ENCODE measurements at places on chromosomes 2 and 18.

- no peak for DNase-seq
Measured at GRCh38 chr2:127085317-127085681, 21.7 kb downstream of the BIN1 start.

DNA sequence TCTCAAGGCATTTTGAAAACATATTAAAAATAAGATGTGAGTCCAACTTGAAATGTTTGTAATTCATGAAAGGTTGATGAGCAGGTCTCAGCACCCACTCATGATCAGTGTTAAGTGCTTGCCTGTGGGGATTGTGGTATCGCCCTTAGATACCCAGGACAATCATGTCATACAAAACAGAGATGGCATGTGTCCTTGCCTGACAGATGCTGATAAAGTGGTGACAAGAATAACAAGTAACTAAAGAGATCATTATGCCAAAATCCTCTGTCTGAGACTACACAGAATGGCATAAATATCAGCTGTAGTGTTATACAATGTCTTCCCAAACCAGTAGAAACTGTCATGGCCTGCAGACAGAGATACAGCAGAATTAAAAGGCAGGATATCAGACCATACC is 930.3 kb downstream of the SUCLG1 start:
- no peak for DNase-seq

DNA sequence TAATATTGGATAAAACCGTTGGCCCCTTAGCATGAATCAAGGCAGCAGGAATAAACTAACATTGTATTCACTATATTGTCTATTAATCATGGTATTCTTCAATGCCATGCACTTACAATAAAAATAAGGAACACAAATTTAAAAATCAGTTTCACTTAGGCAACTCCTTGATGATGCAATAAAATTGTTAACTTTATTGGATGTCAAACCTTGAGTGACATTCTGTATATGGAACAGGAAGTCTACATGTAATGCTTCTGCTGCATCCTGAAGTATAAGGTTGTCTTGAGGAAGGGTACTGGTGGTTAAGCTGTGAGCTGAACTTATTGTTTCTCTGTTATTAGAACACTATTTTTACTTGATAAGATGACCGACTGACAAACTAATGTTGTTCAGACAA is 605.5 kb downstream of the SATB2 start:
- no peak for DNase-seq

GRCh38 chr2:20013126-20013849 is 820 bp upstream of the MATN3 start:
- no peak for DNase-seq

- no peak for DNase-seq
Measured at GRCh38 chr2:95391641-95392310, 10.7 kb upstream of the FAHD2A start.

GRCh38 chr2:14125624-14126293 is 506.8 kb upstream of the LRATD1 start:
- DNase-seq = no peak

GRCh38 chr18:76972241-76972640 is 149.9 kb downstream of the ZNF236 start:
- DNase-seq = no peak

- DNase-seq = peak; percentile 57
Measured at GRCh38 chr2:197255543-197255942, 55.0 kb downstream of the ANKRD44 start.

GRCh38 chr2:60484133-60484645 is 69.3 kb downstream of the BCL11A start:
- no peak for DNase-seq

DNA sequence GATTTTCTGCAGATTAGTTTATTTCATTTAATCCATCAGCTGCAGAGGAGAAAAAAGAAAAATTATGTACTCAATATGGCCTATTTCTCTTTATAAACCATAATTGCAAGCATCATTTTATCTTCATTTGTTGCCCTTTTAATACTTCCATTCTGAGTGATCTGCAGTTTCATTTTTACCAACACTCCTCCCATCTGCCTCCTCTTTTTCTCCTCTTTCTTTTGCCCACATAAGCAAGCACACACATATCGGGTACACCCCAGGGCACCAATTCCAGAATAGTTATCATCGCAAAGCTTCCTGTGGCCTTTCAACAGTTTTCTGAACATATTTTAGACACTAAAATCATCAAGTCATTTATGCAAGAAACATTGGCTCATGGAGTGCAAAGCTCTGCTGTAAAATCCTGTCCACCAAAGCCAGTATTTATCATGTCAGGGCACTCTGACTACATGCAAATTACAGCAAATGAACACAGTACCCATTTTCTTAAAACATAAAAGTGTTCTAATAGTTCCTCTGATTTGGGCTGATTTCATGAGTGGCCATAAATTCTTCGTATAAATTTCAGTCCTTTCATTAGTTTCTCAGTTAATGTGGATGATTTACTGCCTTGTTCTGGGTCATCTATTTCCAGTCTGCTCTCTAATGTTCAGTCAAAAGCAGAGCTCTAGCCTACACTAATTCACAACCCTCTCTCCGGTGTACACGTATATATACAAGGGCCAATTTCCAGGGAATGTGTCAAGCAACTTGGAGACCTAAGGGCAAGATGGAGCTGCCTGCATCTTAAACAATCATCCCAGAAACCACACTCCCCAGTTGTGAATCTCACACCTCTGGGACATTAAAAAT is 281.3 kb downstream of the STK39 start:
- DNase-seq = no peak

DNA sequence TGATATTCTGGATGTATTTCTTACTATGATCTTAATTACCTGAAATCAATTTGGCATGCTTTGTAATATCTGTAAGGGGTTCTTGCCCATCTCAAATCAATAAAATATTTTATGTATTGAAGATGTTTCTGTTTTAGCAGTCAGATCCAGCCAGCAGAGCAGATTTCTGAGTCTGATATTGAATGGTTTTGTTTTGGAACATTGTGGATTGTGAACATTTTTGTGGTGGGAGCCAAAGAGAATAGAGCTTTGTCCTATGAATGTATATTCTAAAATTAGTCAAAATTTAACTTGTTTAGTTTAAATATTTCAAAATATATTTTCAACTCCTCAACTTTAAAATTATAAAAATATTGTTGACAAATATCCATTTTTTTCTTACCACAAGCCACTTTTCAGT is 197.0 kb downstream of the UBE2E3 start:
- DNase-seq = no peak

DNA sequence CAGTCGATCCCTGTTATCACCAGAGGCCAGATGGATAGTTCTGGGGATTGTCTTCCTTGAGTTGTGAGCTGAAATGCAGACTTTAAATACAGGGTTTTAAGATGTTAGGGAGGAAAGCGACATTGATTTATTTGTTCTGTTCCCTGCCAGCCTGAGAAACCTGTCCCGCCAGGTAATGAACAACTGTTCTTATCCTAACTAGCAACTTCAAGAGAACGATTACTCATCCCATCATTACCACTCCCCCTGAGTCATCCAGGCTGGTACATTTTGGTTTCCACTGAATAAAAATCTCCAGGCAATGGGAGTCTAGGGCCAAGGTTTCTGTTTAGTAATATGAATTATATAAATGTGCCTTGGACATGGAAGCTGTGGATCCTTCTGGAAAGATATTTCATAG is 131.2 kb downstream of the LYPD6B start:
- peak; percentile 69 for DNase-seq

GRCh38 chr2:228048838-228049490 is 132.5 kb downstream of the SPHKAP start:
- peak; percentile 15 for DNase-seq

GRCh38 chr2:232410238-232410900 is 3.7 kb downstream of the ALPG start:
- DNase-seq = no peak

GRCh38 chr2:63581298-63581961 is 6.8 kb downstream of the WDPCP start:
- no peak for DNase-seq

GRCh38 chr18:77132369-77133050 is at the start of gene MBP:
MBP (minus strand) TSS chr18:77132783; CDS start chr18:77105261, 27,522 bp downstream.
- DNase-seq = peak; percentile 28

DNA sequence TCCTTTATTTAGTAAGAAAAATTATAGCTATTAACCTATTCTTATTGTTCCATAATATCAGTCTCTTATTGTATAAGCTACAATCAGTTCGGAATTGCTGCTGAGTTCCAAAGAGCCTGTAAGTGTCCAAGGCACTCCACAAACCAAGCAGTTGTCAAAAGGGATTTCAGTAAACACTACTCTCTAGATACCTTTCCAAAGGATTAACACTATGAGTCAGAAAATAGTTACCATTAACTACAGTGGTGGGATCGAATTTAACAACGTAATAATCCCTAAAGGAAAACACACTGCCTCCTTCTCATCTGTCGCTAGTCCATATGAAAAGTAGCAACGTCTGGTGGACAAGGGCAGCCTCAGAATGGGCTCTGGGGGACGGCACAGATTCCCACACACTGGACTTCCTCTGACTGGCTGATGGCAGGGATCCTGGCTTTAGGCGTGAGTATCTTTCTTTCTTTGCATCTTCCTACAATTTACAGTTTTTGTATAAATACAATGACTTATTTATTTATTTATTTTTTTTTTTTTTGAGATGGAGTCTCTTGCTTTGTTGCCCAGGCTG is 8.8 kb downstream of the TGFBRAP1 start:
- no peak for DNase-seq

DNA sequence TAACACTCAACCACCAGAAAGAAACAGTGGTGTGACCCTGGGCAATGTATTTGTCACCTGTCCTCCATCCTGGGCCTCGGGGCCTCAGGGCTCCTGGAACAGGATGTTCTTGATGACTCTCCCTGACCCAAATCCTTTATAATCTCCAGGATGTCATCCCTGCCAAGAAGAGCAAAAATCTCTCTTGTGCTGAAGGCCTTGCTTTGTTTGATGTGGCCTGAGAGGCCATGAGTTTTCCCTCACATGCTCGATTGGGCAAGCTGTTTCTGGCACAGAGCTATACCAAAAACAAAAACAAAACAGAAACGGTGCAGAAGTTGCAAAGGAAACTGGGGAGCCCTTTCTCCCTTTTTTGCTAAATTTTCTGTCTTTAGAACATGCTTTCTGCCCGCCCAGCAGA is 35.7 kb upstream of the ST3GAL5 start:
- no peak for DNase-seq
